ENCODE measurements at places on chromosomes 5 and 9.
A peak's percentile ranks its signal among the peaks of the same experiment; 100 is the strongest.

GRCh38 chr9:86639899-86640379 is 285.7 kb upstream of the TUT7 start:
- DNase-seq = no peak

DNA sequence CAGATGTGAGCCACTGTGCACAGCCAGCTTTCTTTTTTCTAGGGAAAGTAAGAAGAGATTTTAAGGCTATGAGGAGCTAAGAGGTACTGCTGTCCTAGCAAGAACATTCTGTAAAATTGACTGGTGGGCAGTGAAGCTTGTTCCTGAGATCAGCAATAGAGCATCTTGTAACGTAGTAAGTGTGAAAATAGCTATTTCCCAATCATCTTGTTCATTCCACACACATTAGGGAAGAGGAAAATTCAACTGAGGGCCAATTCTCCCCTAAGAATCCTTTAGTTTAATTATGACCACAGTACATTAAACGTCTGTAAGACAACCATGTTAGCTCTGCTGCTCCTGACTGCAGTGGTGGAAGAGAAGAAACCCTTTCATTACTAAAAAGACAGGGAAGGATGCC is 246.2 kb downstream of the EFNA5 start:
- no peak for DNase-seq

- DNase-seq = no peak
Observed at GRCh38 chr5:84433461-84433860, 48.8 kb upstream of the EDIL3 start.

- DNase-seq = no peak
Observed at GRCh38 chr5:167816864-167817263, 474.6 kb upstream of the WWC1 start.

GRCh38 chr9:134287591-134288491 is 38.4 kb upstream of the RXRA start:
- no peak for DNase-seq

DNA sequence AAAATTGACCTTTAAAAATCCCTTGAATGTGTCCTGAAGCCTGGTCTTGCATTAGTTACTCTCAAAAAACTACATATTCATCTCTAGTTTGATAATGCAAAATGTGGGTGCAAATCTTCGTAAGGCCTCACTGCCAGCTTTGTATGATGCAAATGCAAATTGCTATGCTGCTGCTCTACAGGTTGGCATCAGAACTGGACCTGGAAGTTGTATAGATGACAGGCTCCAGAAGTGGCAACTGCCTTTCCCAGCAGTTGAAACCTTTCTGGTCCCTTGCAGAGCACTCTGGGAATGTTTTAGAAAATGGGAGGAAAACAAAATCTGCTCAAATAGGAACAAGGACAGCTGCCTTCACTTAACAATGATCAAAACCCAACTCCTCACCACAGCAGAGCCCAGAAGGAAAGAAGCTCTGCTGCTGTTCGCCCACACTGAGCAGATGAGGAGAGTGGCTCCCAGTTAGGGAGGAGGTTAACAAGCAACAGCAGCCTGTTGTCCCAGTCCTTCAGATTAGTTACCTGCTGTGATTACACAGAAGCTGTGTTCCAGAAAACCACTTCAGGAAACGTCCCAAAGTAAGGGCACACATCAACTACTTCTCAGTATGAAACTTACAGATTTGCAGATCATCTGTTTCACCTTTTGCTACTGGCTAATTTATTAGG is 93.5 kb downstream of the PLPP1 start:
- DNase-seq = no peak

- no peak for DNase-seq
Observed at GRCh38 chr9:129918296-129918950, 83.2 kb downstream of the USP20 start.

DNA sequence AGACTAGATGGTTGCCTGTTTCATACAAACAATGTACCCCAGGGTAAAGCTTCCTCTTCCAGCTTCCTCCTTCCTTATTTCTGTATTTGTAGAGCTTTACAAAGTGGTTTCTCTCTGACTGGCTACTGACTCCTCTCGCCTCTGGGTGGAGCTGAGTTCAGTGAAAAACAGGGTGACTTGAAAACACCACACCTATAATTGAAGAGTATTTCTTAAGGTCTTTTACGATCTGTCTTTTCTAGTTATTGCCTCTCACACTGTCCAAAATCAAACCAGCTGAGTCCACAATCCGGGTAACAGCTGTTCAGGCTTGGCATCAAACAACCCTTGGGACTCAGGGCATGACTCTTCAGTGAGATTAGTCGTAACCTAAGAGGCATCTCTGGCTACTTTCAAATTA is 200.4 kb downstream of the ARRDC3 start:
- DNase-seq = no peak

GRCh38 chr5:15383469-15383868 is 116.5 kb upstream of the FBXL7 start:
- DNase-seq = no peak

GRCh38 chr5:72107131-72107900 is at the start of gene MAP1B:
MAP1B (plus strand) TSS chr5:72107475; CDS start chr5:72107532, 57 bp downstream.
- peak; percentile 80 for DNase-seq

DNA sequence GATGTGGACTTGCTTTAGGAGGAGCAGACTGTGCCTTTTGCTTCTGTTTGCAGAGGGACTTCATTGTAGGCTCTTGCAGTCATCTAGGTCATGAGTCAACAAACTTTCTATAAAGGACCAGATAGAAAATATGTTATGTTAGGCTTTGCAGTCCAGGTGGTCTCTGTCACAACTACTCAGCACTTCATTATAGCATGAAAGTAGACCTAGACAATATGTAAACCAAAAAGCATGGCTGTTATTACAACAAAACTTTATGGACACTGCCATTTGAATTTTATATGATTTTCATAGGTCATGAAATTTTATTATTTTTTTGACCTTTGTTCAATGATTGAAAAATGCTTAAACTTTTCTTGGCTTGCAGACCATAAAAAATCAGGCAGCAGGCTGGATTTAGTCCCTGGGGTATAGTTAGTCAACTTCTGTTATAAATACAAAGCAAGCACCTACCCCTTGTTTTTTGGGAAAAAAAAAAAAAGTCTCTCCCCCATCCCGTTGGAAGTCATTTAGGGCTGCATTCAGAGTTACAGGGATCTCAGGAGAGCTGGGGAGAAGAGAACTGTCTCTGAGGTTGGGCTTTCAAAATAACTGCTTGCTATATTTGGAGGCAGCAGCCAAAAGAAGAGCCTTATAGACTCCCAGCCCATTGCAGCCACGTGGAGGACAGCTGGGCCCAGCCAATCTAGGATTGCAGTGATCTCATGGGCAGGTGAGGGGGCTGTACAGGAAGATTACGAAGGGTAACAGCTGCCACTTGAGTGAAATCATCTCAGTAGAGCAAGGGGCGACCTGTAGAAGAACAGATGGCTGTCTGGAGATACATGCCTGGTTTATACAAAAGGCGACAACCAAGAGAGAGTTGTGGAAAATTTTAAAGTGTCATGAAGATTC is 136.6 kb upstream of the TNC start:
- no peak for DNase-seq

DNA sequence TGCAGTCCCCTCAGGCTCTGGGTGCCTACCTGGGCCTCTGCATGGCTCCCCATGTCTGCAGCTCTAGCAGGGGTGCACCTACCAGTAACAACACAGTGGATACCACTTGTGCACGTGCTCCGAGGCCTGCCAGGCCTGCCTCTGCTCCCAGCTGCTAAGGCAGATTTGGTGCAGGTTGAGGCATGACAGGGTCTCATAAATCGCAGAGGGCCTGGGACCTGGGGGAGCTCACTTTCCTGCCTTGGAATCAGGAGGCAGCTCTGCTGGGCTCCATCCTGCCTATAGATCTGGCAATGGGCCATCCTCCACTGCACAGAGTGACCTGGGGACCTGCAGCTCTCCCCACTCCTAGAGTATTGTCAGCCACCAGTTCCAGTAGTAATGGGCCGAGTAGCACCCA is 121.9 kb upstream of the CXCL14 start:
- no peak for DNase-seq

- no peak for DNase-seq
Observed at GRCh38 chr5:90071066-90071465, 338.5 kb downstream of the CETN3 start.

- DNase-seq = no peak
Observed at GRCh38 chr5:128300181-128300580, 216.6 kb downstream of the SLC12A2 start.

DNA sequence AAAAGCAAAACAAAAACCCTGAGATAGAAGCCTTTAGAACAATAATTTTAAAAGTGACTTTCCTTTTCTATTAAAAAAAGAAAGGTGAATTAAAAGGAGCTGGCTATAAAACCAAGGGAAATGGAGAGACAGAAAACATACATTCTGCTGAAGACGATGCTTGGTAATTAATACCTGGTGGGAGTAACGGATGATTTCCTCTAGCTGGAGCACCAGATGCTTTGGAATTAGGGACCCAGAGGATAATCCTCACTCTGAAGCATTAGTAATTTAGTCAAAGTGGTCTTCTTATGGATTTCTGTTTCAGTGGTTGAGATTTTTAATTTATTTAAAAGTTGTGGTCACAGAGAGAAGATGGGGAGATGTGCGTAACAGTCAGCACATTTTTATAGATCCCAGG is 982.5 kb downstream of the TLE4 start:
- DNase-seq = no peak

DNA sequence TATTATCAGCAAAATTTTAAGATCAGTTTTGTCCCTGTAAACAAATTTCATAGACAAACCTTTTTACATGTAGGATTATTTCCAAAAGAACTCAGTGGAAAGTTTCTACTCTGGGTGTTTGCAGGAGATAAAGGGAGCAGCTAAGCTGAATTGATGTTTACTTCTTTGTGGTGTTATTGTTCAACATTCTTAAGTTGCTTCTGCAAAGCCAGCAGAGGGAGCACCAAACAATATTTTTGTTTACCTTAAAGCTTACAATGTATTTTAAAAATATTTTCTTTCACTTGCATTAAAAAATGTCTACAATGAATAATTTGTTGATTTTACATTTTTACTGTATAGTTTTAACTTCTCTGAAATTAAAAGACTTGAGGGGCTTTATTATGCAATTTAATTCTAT is 135.4 kb downstream of the ATG10 start:
- no peak for DNase-seq

DNA sequence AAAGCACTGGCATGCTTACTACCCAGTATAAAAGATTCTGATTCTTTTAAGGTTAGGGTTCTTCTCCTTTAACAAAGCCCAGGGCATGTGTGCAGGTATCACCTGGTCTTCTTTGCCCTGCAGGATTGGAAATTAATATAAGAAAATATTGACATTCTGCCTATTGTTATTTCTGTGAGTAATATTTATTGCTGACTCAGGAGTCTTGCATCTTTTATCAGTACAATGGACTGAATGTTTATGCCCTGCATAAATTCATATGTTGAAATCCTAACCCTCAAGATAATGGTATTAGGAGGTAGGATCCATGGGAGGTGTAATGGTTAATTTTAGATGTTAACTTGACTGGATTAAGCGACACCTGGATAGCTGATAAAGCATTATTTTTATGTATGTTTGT is 189.0 kb downstream of the LRRC70 start:
- no peak for DNase-seq

DNA sequence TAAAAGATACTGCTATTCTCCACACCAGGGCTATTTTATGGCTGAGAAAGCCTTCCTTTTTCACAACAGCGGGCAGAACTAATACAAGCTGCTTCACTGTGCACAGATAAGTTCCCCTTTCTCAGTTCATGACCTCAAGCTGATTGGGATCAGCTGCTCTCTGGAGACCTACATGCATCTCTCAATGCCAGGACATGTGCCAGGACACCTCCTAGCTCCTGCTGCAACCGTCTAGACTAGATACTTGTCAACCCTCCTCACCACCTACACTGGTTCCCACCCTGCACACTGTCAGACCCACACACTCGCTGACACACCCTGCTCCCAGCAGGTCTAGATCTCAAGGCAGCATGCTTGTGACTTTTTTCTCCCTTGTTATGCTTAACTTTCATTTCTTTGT is 39.8 kb downstream of the STARD4 start:
- no peak for DNase-seq

DNA sequence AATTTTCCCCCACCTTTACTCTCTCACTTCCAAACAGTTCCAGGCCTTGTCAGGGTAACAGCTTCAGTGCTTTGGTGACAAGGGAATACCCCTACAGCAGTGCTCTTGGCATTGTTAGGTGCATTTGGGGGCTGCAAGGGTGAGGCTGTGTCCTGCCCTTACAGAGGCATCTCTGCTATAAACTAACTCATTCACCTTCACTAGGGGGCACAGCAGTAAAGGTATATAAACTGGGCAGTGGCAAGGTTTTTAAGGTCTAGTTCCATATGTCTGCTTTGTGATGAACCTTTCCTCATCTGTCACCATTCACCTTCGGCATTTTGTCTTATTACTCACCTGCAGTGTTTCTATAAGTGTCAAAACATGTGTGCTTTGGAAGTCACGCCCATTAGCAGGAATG is 79.1 kb upstream of the GPR151 start:
- DNase-seq = no peak

- DNase-seq = no peak
Observed at GRCh38 chr9:8183618-8184017, 384.0 kb upstream of the DMAC1 start.

DNA sequence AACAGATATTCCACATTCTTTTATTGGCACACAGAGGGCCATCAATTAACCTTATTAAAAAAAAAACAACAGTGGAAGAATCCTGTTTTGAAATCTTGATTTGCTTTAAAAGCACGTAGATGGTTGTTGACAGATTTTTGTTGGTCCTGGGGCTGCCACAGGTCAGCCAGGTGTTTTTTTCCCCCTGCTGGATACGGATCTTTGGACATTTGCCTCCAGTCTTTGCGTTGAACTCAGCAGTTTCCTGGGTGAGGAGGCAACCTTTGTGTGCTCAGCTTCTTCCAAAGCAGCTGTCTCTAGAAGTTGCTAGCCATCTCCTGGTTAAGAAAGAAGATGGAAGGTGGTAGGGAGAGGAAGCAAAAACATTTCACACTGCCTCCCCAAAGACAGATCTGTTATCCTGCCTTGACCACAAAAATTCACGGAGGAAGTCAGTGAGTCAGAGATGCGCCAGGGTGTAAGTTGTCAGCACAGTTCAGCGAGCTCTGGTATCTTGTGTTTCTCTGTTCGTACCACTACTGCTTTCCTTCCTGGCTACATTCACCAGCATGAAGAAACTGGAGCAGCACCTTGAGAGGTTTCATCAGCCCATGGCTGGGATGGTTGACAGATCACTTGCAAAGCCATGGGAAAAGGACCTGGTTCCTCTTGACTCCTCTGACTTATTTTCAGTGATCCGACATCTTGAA is 207.3 kb downstream of the ARHGAP26 start:
- no peak for DNase-seq

DNA sequence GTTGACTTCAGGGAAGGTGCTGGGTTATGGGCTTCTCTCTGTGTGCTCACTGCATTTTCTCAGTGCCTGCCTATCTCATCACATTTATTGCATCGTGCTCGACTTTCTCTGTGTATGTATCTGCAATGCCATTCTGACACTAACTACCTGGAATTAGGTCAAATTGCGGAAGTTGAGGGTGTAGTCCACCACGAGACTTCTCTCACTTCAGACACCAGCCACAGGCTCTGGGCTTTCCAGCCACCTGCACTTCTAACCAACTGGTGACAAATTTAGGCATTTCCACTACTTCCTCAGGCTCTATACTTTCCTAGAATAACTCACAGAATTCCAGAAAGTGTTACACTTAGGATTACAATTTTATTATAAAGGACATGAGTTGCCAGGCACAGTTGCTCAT is 188.6 kb upstream of the ZNF608 start:
- no peak for DNase-seq
